T-helper 2 cell (primary cell): ENCODE measurements at places on chromosomes 4 and X.

DNA sequence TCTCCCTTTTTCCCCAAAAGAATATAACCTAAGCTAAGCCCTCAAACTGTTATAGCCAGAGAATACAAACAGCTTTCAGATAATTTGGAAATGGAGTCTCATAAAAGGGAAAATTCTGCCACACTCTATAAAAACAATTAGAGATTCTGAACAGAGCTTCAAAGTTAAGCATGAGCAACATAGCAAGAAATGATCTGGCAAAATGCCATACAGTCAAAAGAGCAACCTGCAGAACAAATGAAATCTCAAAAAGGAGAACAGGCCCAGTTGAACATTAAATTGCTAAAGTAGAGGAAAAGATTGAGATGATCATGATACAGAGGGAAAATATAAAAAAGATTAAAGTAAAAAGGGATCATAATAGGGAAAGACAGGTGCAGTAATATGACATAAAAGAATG, 250.5 kb downstream of the TLL1 start:
- no peak for DNase-seq

DNA sequence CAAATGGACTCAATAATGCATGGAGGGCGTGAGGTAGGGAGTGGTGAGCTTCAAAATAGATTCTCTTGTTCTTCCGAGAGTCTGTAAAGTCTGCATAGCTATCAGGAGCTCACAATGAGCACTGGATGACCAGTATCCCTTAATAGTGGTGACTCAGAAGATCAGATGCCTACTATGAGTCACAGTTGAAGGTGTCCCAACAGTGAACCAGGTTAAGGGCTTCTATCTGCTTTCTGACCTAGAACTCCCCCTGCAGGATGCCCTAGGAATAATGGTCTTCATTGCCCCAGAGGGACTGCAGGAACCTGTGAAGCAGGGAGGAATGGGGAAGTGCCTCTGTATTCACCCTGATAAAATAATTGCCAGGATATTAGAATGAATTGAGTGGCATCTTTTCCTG, 22.1 kb downstream of the DGKK start:
- no peak for DNase-seq

DNA sequence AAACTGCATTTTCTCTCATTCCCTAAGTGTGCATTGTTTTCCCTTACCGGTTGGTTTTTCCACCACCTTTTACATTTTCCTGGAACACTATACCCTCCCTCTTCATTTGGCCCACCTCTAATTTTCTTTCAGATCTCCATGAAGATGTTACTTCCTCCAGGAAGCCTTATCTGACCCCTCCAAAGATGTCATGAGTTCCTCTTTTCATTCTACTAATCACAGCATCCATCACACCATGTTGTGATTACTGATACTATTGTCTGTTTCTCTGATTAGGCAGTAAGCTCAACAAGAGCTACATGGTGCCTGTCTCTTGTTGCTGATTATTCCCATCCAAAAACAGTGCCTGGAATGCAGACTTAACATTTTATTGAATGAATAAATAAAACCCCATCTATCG, 2.9 kb upstream of the AFP start:
- no peak for DNase-seq

DNA sequence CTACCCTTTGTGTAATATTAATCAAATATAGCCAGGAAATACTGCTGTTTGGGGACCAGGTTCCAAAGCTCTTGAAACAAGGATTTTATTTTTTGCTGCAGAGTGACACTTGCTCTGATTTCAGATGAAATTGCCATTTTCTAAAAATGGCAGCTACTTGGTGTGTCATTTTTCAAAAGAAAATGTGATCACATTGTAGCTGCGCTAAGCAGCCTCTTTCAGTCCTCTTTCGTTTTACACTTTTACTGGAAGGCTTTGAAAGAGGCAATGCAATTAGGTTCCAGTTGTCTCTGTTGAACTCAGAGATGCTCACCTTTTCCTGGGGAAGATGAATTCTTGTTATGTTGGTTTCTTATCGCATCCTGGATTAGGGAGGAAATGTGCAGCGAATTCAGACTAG, 85.1 kb downstream of the CT47B1 start:
- DNase-seq, result no peak

DNA sequence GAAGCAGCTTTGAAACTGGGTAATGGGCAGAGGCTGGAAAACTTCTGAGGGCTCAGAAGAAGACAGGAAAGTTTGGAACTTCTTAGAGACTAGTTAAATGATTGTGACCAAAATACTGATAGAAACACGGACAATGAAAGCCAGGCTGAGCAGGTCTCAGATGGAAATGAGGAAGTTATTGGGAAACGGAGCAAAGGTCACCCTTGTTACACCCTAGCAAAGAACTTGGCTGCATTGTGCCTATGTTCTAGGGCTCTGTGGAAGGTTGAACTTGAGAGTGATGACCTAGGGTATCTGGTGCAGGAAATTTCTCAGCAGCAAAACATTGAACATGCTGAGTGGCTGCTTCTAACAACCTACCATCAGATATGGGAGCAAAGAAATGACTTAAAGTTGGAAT, 50.8 kb upstream of the FBXW7 start:
- no peak for DNase-seq

DNA sequence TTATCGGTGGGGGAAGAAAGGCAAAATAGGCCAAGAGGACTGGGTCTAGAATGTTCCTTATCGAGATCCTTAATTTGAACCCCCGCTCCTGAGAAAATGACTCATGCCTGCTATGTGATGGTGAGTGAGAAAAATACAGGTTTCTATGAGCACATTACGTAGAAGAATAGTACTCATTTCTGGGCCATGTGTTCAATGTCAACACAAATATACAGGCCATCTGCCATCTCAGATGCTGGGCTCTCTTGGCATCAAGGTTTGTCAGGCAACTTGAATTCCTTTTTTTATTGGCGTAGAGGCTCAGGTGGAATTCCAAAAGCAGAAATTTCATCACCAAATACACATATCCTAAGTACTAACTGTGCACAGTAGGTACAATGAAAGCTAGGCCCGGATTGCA, 81.4 kb upstream of the TRIM2 start:
- DNase-seq, result no peak

- DNase-seq, result no peak
Observed at GRCh38 chr4:56857601-56858309, 36.3 kb upstream of the SPINK2 start.

DNA sequence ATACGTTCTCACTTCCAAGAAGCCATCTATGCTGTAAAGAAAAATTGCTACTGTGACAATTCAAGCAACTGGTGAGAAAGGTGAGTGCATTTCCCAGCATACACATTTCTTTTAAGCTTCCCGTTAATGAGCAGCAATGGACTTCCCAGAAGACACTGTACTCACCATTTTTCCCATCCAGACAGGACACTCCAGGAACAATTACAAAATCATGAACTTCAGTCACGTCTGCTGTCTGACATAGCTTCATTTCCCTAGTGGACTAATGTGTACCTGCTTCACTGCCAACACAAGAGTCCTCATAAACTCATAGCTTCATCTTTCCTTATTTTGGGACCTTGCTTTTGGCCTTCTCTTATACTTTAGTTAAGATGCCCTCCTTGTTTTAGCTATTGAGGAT, 156.9 kb downstream of the ENOX2 start:
- DNase-seq, result no peak

GRCh38 chr4:164508771-164509170, 245.2 kb upstream of the SMIM31 start:
- no peak for DNase-seq

DNA sequence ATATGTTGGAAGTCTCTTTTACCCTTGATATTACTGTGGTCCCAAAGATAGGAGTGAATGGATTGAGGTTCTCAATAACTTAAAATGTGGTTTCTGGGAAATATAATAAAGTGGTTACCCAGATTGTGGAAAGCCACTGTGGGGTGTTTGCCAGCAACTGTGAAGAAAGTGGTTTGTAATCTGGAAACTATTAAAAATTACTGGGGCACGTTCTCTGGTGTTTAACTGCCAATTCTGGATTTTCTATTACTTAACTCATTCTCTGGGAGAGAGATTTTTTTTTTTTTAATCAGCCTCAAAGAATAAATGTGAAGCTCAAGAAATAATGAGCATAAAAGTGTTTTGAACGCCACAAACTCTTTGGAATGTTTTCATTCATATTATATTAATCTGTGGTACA, 4.9 kb upstream of the CXCL6 start:
- DNase-seq, result no peak

DNA sequence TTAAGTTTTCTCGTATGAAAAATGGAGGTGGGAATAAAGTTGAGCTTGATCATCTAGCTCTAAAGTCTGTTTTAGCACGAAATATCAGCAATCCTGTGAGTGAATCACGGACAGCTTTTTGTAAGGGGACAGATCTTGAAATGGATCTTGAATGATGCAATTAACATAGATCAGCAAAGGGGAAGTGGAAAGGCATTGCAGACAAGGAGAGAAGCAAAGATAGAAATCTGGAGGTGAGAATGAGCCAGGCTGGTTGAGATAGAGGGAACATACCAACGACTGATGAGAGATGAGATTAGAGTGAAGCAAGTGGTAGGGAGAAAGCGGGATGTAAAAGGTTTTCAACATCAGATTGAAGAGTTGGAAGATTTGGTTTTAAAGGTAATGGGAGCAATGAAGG, 4.6 kb upstream of the DGKK start:
- DNase-seq, result no peak

DNA sequence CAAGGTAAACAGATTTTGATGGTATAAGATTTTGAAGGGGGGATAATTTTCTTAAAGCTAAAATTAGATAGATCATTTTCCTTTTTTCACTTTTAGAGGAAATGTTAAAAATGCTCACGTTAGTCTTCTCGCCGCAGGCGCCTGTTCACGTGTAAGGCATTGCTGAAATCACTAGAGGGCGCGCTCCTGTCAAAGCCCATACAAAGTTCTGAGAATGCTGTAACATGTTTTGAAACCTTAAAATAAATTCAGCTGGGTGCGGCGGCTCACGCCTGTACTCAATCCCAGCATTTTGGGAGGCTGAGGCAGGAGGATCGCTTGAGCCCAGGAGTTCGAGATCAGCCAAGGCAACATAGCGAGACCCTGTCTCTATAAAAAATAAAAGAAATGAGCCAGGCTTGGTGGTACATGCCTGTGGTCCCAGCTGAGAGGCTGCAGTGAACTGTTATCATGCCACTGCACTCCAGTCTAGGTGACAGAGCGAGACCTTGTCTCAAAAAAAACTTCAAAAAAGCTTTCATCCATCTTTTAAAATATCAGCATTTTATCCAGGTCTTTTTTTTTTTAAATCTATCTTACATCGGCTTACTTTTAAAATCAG, 138.0 kb downstream of the RBMX2 start:
- DNase-seq, result no peak

DNA sequence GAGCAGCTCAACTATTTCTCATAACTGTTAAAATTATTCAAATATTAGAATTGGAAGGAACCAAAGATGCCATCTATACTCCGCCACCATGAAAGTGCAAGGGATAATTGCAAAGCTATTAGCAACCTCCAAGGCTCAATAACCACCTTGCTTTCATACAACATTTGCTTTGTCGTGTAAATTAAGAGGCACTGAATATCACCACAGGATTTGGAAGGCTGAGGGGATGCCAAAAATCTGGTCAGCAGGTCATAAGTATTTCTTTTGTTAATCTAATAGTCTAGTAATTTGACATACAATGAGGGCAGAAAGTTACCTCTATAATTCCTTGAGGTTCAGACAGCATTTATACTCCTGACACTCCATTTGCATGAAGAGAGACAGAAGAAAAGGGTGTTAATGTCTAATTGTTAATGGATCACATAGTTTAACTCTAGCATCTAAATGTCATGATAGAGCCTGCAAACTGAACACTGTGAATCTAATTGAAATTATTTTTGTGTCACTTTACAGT, 200.9 kb upstream of the DIAPH2 start:
- no peak for DNase-seq

- no peak for DNase-seq
Observed at GRCh38 chr4:157550028-157550427, 329.5 kb downstream of the GRIA2 start.

DNA sequence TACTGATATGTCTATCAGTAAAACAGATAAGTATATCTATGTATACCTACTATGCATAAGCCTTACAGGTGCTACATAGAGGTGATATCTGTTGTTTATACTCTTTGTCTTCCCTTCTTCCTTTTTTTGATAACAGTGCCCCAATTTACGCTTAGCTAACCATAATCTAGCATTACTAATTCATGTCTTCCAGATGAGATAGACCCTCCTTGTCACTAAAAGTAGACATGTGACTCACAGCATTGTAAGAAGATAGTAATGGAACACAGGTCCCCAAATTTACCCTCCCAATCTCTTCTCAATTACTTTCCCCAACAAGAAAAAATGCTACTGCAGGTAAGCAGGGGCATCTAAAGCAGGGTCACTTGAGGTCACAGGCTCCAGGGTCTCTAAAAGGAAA, 7.9 kb upstream of the NFKB1 start:
- no peak for DNase-seq

- no peak for DNase-seq
Observed at GRCh38 chr4:67581913-67582312, 23.4 kb downstream of the STAP1 start.

GRCh38 chrX:54695816-54696487, 102.1 kb downstream of the ITIH6 start:
- DNase-seq, result no peak

- DNase-seq, result no peak
Observed at GRCh38 chr4:84669201-84669600, 86.3 kb downstream of the CDS1 start.

GRCh38 chr4:165326831-165327210, 648 bp upstream of the MSMO1 start:
- DNase-seq, result no peak

GRCh38 chr4:140641105-140641555, 72.4 kb upstream of the UCP1 start:
- DNase-seq, result no peak

GRCh38 chr4:5052204-5052702, 973 bp downstream of the STK32B start:
- no peak for DNase-seq
